ENCODE measurements at places on chromosomes 16 and 17. TPM values are rescaled to one million over a fixed set of nuclear protein-coding genes. Genes with fewer than 3 reads are reported as not detected.
A peak's percentile ranks its signal among the peaks of the same experiment; 100 is the strongest.

GRCh38 chr17:81333616-81334368, 38.7 kb upstream of the SLC38A10 start:
- H3K4me1 ChIP-seq, result peaks cover 55% of the 10 kb centered on the region
- H3K36me3 ChIP-seq, result no peaks in the 10 kb centered on the region
- H3K27ac ChIP-seq, result no peak overlapping the region
- no peak for DNase-seq
- no peaks in the 10 kb centered on the region for H3K27me3 ChIP-seq
- H3K4me3 ChIP-seq, result no peak overlapping the region

GRCh38 chr17:57513569-57513968, 231.5 kb downstream of the CCDC182 start:
- no peak overlapping the region for H3K4me3 ChIP-seq
- H3K36me3 ChIP-seq, result no peaks in the 10 kb centered on the region
- H3K4me1 ChIP-seq, result peaks cover 16% of the 10 kb centered on the region
- DNase-seq, result no peak

DNA sequence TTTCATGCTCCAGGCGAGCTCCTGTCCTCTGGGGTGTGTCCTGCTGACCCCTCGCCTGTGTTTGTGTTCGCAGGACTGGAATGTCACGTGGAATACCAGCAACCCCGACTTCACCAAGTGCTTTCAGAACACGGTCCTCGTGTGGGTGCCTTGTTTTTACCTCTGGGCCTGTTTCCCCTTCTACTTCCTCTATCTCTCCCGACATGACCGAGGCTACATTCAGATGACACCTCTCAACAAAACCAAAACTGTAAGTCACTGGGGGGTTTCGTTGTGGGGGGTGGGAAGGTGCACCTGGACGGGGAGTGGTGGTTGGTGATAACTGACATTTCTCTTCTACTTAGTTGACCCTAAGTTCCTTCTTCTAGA, 58.3 kb downstream of the ABCC1 start:
- peaks cover 24% of the 10 kb centered on the region for H3K4me1 ChIP-seq
- no peaks in the 10 kb centered on the region for H3K27me3 ChIP-seq
- H3K36me3 ChIP-seq, result no peaks in the 10 kb centered on the region
- H3K4me3 ChIP-seq, result no peak overlapping the region
- peak overlapping the region; percentile 87 for H3K27ac ChIP-seq

GRCh38 chr17:65131946-65132345, 5.2 kb upstream of the RGS9 start:
- no peaks in the 10 kb centered on the region for H3K36me3 ChIP-seq
- DNase-seq, result no peak
- no peak overlapping the region for H3K4me3 ChIP-seq
- peaks cover 5% of the 10 kb centered on the region for H3K27me3 ChIP-seq
- H3K27ac ChIP-seq, result no peak overlapping the region

- no peak for DNase-seq
- no peak overlapping the region for H3K4me3 ChIP-seq
- H3K4me1 ChIP-seq, result no peaks in the 10 kb centered on the region
- no peak overlapping the region for H3K27ac ChIP-seq
- H3K27me3 ChIP-seq, result no peaks in the 10 kb centered on the region
- H3K36me3 ChIP-seq, result no peaks in the 10 kb centered on the region
These were observed 604.0 kb downstream of the HS3ST4 start for GRCh38 chr16:26295625-26296304.

DNA sequence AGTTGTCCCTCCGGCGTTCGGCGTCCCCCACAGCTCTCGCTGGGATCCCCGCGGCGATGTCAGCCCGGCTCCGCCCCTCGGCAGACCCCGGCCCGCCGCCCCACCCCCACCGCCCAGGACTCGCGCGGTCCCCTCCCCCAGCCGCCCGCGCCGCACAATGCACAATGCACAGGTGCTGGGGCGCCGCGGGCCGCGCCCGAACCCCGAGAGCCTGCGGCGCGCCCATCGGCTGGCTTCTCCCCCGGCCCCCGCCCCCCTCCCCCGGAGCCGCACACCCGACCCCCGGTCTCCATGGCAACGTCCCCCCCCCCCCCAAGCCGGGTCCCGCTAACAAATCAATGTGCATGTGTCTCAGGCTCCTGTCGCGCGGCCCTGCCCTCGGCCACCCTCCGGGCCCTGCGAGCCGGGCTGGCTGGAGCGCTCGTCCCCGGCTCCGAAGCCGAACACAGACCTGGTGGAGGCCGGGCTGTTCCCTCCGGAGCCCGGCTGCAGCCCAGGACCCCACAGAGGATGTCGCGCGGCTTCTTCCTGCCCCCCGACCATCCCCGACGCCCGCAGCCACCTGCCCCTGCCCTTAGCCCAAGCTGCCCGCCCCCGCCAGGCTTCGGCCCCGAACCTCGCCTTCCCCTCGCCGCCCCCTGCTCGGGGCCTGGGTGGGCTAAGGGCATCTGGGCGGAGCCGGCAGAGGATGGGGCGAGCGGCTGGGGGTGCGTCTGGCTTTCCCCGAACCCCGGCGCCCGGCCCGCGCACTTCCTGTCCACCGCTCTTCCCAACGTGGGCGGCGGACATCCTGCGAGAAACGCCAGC, 818 bp upstream of the CBX8 start:
- DNase-seq, result no peak
- no peaks in the 10 kb centered on the region for H3K36me3 ChIP-seq
- H3K4me3 ChIP-seq, result peak overlapping the region; percentile 78
- peaks cover 38% of the 10 kb centered on the region for H3K4me1 ChIP-seq

DNA sequence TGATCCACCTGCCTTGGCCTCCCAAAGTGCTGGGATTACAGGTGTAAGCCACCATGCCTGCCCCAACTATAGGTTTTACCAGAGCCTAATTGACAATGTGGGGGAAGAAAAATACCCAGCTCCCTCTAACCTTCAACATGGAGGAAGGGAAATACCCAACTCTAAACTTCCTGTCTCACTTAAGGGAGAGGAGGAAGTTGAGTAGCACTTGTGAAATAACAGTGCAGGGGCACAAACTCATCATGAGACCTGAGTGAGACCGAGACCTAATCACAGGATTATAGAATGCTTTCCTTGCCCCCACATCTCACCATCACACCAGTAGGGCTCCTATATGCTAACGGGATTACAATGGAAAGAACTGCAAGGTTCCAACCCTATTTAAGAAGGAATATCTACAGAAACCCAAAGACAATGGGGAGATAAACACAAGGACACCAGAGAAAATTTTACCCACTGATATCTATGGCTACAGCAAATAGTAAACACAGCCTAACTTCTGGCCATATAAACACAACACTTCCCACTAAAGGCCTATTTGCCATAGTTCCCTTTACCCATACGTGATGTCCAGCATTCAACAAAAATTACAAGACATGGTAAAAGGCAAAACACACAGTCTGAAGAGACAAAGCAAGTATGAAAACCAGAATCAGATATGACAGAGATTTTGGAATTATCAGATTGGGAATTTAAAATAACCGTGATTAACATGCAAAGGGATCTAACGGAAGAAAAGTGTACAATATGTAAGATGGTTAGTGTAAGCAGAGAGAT, 26.9 kb downstream of the OR3A1 start:
- no peaks in the 10 kb centered on the region for H3K36me3 ChIP-seq
- no peak for DNase-seq
- H3K4me1 ChIP-seq, result no peaks in the 10 kb centered on the region
- H3K4me3 ChIP-seq, result no peak overlapping the region
- H3K27me3 ChIP-seq, result no peaks in the 10 kb centered on the region

GRCh38 chr17:40910441-40910841, 25.4 kb upstream of the KRT20 start:
- H3K27me3 ChIP-seq, result no peaks in the 10 kb centered on the region
- H3K36me3 ChIP-seq, result no peaks in the 10 kb centered on the region
- peak overlapping the region; percentile 9 for H3K27ac ChIP-seq
- H3K4me3 ChIP-seq, result no peak overlapping the region
- peaks cover 15% of the 10 kb centered on the region for H3K4me1 ChIP-seq
- DNase-seq, result no peak

- H3K27ac ChIP-seq, result no peak overlapping the region
- no peak for DNase-seq
These were observed 15.8 kb upstream of the NDUFAB1 start for GRCh38 chr16:23611936-23612335.

DNA sequence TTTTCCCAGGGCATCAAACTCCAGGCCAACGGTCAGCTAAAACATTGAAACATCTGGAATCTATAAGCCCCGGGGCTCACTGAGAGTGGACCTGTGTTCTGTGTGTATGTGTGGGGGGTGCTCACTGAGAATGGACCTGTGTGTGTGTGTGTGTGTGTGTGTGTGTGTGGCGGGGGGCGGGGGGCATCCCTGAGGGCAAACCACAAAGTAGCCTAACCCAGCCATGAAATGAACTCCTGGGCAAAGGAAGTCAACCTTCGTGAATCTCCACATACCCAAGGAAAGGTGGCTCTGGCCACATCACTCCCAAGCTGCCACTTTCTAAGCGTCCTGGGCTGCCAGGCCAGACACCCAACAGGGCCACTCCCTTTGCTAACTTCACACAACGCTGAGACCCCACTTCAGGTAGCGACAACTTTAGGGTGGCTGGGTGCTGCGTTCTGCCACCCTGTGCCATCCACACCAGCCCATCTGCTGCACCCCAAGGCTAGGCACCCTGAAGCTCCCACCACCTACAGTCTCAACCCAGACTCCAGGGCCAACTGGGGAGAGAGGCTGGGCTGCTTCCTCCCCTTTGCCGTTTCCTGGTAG, 1.6 kb downstream of the MAFG start:
- H3K27me3 ChIP-seq, result no peaks in the 10 kb centered on the region
- peaks cover 8% of the 10 kb centered on the region for H3K36me3 ChIP-seq
- DNase-seq, result no peak
- peaks cover 60% of the 10 kb centered on the region for H3K4me1 ChIP-seq

GRCh38 chr17:5035315-5035714, at the start of gene SLC52A1:
Gene SLC52A1, minus strand, starts transcription at chr17:5035426. Its CDS starts 820 bp downstream, at chr17:5034606.
- H3K4me3 ChIP-seq, result no peak within 1 kb of the TSS
- no peak for DNase-seq
- H3K4me1 ChIP-seq, result no peaks in the 10 kb centered on the region
- H3K27ac ChIP-seq, result no peak within 1 kb of the TSS

GRCh38 chr16:6034511-6034910, 936.9 kb upstream of the EEF2KMT start:
- no peaks in the 10 kb centered on the region for H3K27me3 ChIP-seq
- no peak overlapping the region for H3K27ac ChIP-seq
- no peak overlapping the region for H3K4me3 ChIP-seq

GRCh38 chr17:9612006-9612405, 33.3 kb upstream of the USP43 start:
- no peak overlapping the region for H3K4me3 ChIP-seq
- H3K27me3 ChIP-seq, result no peaks in the 10 kb centered on the region
- H3K4me1 ChIP-seq, result no peaks in the 10 kb centered on the region

GRCh38 chr16:75702242-75702641, 981 bp upstream of the DUXB start:
- no peak for DNase-seq
- H3K36me3 ChIP-seq, result no peaks in the 10 kb centered on the region
- no peak overlapping the region for H3K27ac ChIP-seq
- H3K4me1 ChIP-seq, result no peaks in the 10 kb centered on the region

DNA sequence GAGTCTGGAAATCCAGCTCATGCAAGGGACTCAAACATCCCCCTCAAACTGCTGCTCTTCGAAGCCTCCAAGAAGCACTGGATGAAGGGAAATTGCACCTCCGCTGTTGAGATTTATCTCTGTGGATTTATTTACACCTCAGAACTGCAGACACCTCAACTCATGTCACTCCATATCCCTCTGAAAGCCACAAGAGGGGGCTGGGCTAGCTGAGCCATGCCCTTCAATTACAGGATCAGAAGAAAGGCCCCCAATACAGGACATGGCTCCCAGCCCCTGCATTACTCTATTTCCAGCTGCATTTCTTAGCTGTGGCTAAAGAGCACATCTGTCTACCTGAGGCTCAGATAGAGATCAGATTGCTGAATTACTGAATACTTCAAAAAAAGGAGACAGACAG, 103.1 kb upstream of the DYNLRB2 start:
- H3K27me3 ChIP-seq, result no peaks in the 10 kb centered on the region
- no peak for DNase-seq
- no peak overlapping the region for H3K4me3 ChIP-seq
- no peak overlapping the region for H3K27ac ChIP-seq

DNA sequence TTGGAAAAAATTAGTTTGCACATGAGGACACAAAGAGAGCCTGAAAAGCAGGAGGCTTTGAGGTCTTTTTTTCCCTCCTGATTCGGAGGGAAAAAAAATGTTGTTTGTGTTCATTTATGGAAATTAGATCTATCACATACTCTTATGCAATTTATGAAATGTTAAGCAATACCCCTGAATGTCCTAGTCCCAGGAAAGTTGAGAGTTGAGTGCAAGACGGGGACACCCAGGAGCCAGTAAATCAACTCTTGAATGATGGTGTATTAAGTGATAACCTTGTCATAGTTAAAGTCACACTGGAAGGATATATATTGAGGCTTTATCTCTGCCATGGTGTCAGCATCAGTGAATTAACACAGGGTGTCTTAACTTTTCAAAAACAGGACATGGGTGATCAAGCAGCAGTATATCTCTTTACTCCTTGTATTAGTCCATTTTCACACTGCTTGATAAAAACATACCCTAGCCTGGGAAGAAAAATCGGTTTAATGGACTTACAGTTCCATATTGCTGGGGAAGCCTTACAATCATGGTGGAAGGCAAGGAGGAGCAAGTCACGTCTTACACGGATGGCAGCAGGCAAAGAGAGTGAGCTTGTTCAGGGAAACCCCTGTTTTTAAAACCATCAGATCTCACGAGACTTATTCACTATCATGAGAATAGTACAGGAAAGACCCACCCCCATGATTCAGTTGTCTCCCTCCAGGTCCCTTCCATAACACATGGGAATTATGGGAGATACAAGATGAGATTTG, 469.0 kb downstream of the MAF start:
- DNase-seq, result no peak
- no peaks in the 10 kb centered on the region for H3K27me3 ChIP-seq
- no peaks in the 10 kb centered on the region for H3K36me3 ChIP-seq
- H3K4me3 ChIP-seq, result no peak overlapping the region

- no peaks in the 10 kb centered on the region for H3K36me3 ChIP-seq
- no peaks in the 10 kb centered on the region for H3K27me3 ChIP-seq
- no peaks in the 10 kb centered on the region for H3K4me1 ChIP-seq
- no peak overlapping the region for H3K4me3 ChIP-seq
These were observed 7.5 kb upstream of the CDH5 start for GRCh38 chr16:66359012-66359411.

Gene ACSM3
- 0.49 TPM for total RNA-seq

Gene ZNF646
- total RNA-seq, result 33.2 TPM

Gene CLEC19A
- not detected for total RNA-seq

Gene SCIMP
- total RNA-seq, result 0.38 TPM

Gene HS3ST3B1
- total RNA-seq, result 0.10 TPM

Gene WWOX
- 3.3 TPM for total RNA-seq
